ENCODE measurements at places on chromosomes 5 and 9. TPM values are rescaled to one million over a fixed set of nuclear protein-coding genes. Genes with fewer than 3 reads are reported as not detected.

DNA sequence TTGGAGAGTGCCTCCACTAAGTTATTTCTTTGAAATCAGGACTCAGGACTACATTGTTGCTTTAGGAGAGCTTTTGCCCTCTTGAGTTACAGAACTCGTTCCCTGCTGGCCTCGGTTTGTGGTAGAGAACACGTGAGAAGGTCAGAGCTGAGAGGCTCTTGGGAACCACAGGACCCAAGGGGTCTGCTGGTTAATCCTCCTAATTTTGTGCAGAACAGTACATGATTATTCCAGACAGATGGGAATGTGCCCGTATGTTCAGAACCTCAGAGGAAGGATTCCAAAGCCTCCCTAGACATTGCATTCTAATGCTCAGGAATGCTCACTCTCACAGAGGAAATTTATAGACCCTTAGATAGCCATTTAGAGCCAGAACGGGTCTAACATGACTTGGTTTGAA lies 25.2 kb upstream of the BASP1 start:
- DNase-seq, result no peak
- H3K27me3 ChIP-seq, result peaks cover 3% of the 10 kb centered on the region
- H3K4me3 ChIP-seq, result no peak overlapping the region
- H3K27ac ChIP-seq, result no peak overlapping the region
- H3K4me1 ChIP-seq, result peaks cover 2% of the 10 kb centered on the region
- H3K36me3 ChIP-seq, result no peaks in the 10 kb centered on the region

The TMEM161B gene
- total RNA-seq, result 22.9 TPM

The PSAT1 gene
- total RNA-seq, result 132 TPM

DNA sequence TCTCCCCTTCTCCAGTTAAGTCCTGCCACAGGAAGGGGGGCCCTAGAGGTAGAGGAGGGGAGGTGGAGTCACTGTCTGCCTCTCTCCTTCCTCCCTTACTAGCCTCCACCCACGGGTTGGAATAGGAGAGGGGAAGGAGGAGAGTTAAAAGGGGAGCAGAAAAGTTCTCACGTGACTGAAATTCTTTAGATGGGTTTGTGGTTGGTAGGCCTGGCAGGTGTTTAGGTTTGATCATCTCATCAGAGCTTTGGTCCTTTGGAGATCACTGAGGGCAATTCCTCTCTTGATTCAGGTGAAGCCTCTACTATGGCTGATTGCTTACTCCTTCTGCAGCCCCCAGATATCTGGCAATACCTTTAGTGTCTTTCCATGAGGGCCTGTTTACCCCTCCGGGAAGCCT lies 24.9 kb upstream of the C5orf63 start:
- H3K27me3 ChIP-seq, result no peaks in the 10 kb centered on the region
- H3K36me3 ChIP-seq, result no peaks in the 10 kb centered on the region
- no peaks in the 10 kb centered on the region for H3K4me1 ChIP-seq
- no peak overlapping the region for H3K27ac ChIP-seq
- H3K4me3 ChIP-seq, result no peak overlapping the region
- DNase-seq, result no peak

The DBH gene
- total RNA-seq, result not detected

The CDX1 gene
- total RNA-seq, result not detected

GRCh38 chr9:8033794-8034193 lies 234.2 kb upstream of the DMAC1 start:
- DNase-seq, result no peak
- no peaks in the 10 kb centered on the region for H3K4me1 ChIP-seq
- no peak overlapping the region for H3K4me3 ChIP-seq
- peaks cover 8% of the 10 kb centered on the region for H3K36me3 ChIP-seq
- no peak overlapping the region for H3K27ac ChIP-seq

The TAS2R1 gene
- total RNA-seq, result not detected

- no peak for DNase-seq
- no peak overlapping the region for H3K4me3 ChIP-seq
- no peaks in the 10 kb centered on the region for H3K27me3 ChIP-seq
- H3K36me3 ChIP-seq, result no peaks in the 10 kb centered on the region
Observed at GRCh38 chr5:56116599-56117141, 116.5 kb downstream of the ANKRD55 start.

- H3K27me3 ChIP-seq, result peaks cover 25% of the 10 kb centered on the region
- no peak for DNase-seq
- no peak overlapping the region for H3K4me3 ChIP-seq
- no peak overlapping the region for H3K27ac ChIP-seq
- H3K36me3 ChIP-seq, result no peaks in the 10 kb centered on the region
Observed at GRCh38 chr9:89940625-89941024, 335.8 kb downstream of the GADD45G start.

The S1PR3 gene
- 0.70 TPM for total RNA-seq

DNA sequence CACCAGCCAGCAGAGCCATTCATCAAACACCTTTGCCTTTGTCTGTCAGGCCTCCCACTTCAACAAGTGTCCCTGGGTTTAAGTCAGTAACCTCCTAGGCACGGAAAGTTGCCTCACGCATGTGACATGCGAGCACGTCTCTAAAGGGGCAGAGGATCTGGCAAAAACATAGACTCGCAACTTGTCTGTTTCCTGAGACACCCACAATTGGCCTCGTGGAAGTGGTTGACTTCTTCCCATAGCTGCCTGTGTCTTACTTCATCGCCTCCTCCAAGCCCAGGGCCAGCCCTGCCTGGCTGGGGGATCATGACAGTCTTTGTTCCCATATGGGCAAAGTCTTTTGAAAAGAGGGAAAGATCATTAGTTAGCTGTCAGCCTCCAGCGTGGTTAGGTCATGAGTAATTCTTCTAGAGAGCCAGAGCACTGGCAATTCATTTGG lies 35.5 kb upstream of the GLRX start:
- peaks cover 50% of the 10 kb centered on the region for H3K4me1 ChIP-seq
- no peaks in the 10 kb centered on the region for H3K27me3 ChIP-seq
- H3K27ac ChIP-seq, result peak overlapping the region; percentile 68
- H3K4me3 ChIP-seq, result no peak overlapping the region

The RC3H2 gene
- 27.8 TPM for total RNA-seq

The REEP2 gene
- 10.9 TPM for total RNA-seq

The SLIT3 gene
- total RNA-seq, result 1.8 TPM

Measured in activated CD4-positive, alpha-beta memory T cell treated with anti-CD3 and anti-CD28 coated beads for 36 hours (primary cell).